ENCODE measurements at places on chromosomes 12 and 14.

DNA sequence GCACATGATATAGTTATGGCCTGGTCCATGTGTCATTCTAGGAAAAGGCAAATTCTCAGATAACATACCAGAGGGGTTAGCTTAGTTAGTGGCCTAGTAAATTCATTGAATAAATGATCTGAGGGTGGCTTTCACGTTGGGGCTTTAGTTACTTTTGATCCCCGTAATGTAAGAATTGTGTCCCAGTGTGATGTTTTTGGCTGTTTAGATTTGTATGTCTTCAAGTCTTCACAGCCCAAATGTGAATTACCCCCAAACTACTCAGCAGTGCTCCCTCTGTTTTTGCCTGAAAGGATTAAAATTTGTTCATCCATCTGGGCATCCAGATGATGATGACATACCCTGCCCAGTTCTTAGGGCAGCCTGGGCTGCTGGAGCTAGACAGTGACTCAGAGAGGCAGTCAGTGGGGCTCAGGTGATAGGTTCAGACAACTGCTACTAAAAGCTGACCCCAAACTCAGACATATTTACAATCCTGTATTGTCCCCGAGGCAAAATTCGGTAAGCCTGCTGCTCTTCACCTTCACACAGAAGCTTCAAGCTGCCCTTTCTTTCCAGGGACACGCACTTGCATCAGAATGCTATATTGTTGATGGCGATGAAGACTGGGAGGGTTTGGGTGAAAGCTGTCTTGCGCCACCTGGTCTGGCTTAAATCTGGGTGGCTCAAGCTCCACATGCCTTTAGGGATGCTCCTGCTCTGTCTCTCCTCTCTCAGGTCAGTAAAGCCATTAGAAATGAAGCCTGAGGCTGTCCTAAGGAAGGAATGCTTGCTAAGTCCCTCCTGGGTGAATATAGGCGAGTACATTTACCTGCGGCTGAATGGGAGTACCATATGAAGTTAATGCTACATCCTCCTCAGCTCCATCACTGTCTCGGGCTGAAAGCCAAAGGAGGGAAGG lies 10.3 kb downstream of the GPRC5D start:
- DNase-seq = no peak

DNA sequence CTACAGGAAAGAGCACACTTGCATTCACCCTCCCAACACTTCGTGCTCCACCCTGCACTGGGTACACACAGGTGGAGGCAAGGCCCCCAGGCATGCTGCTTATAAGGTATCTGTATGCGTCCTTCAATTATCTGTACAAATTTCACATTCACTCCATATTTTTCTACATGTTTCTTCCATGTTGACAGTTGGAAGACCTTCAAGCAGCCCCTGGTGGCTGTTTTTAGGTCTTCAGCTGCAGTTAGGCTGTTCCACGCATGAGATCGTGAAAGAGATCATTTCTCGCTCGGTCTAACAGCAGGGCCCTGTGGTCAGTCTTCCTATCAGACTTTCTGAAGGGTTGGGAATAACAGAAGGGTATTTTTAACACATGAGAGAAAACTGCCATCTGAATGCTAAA lies 47.1 kb downstream of the PLXNC1 start:
- DNase-seq = peak; percentile 32

- DNase-seq = no peak
Measured at GRCh38 chr12:23686095-23686494, 263.4 kb downstream of the SOX5 start.

- DNase-seq = peak; percentile 56
Measured at GRCh38 chr12:111428728-111429175, 23.0 kb downstream of the SH2B3 start.

- no peak for DNase-seq
Measured at GRCh38 chr12:32993404-32993803, 96.8 kb upstream of the PKP2 start.

DNA sequence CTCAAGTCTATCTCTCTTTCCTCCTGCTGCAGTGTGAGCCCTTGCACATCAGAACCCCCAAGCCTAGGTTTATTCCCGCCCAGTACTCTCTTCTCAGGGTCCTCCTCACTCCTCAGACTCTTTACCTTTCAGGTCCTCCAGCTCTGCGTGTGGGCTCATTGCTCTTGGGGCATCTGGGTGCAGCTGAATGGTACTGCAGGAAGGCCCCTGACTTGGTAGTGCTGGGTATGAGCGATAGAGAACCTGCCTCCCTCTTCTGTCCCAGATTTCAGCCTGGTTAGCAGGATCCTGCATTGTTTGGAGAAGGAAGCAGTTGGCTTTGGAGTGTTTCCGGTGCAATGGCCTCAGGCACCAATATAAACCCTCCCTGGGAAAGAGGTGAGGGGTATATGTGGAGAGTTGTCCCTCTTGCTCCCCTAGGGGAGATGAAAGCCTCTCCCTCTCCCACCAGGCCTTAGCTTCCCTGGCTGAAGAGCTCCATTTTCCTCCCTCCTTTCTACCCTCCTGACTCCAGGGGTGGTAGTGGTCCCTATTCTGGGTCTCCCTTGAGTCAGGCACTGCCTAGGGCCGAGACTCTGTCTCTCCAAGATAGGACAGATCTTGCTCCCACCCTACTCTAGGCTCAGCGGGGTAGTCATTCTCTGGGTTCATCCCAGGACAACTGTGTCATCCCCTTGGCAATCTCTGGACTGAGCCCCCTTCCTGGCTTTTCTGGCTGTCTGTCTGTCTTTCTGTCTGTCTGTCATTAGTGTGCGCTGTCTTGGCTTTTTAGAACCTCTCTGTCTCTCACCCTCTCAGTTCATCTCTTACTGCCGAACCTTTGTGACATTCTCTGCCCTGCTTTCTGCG lies 3.8 kb downstream of the LRP1 start:
- DNase-seq = peak; percentile 23

DNA sequence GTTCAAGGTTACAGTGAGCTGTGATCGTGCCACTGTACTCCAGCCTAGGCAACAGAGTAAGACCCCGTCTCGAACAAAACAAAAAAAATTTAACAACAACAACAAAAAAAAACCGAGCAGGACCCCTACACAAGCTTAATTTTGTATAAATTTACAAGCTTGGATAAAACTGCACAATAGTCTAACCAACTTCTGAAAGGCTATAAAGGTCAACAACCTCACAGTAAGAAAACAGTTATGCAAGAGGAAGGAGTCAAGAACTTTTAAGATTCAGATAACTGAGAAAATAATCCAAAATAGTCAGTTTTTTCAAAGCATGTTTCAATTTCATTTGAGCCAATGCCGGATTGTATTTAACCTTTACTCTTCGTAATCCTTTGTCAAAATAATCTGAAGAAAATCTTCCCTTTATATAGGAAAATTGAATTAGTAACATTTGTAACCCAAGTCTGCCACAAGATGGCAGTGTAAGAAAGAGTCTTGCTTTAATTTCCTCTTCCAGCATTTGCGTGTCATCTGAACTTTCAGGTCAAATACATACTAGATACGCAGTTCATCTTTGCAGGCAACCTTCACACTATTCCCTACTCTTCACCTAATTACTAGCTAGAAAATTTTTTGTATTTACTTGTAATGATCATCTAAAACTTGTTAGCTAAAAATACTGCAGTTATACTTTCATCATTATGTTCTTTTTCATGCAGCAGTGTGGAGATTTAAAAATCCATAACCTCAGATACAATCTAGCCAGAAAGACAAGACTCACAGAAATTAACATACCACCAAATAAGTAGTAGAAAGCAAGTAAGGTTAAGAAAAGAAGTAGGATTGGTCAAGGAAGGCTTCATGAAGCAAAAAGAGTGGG lies 5.8 kb downstream of the CCNB1IP1 start:
- peak; percentile 85 for DNase-seq

GRCh38 chr12:96266238-96266637 lies 72.1 kb downstream of the ELK3 start:
- DNase-seq = no peak

GRCh38 chr14:103528146-103528586 lies 830 bp upstream of the TRMT61A start:
- no peak for DNase-seq

DNA sequence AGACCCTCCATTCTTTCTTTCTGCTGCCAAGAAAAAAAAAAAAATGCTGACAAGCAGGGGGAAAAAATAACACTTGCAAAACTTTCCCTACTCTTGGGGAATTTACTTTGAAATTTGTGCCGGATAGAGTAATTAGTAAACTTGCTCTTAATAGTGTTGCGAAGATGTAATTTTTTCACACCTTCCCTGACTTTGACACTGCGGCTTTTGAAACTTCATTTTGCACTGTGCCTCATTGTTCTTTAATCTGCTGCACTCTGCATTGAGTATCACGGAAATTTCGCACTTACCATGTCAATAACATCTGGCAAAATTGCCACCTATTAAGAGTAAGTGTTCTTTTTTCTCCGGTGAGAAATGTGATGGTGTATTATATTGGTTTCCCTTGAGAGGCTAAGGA lies 596.1 kb downstream of the VRK1 start:
- no peak for DNase-seq

DNA sequence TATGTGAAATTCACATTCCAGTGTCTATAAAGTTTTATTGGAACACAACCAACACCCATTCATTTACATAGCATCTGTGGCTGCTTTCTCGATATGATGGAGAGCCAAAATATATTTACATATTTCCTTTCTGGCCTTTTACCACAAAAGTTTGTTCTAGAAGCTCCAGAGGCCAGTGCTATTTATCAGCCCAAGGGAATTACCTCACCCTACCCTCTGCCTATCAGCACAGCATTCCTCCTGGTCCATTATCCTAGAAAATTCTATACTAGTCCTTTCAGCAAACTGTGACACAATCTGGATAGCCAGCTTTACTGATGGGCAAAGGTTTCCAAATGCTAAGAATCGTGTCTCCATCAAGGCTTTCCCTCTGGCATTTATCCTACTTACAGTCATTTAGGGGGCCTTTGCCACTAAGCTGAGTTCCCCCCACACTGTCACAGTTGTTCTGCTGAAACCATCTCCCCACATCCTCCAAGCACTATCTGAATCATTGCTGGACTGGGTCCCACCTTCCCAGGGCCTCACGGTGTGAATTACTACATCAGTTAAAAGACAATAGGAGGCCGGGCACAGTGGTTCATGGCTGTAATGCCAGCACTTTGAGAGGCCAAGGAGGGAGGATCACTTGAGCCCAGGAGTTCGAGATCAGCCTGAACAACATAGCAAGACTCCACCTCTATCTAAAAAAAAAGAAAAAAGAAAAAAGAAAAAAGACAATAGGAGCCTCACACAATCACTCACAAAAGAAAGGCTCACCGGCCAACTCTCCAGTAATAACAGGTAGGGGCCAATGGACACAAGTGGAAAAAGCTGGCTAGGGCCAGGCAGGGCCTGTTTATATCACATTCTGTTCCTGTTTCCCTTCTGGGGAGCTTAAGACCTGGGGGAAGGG lies 12.1 kb downstream of the SYNE3 start:
- no peak for DNase-seq

DNA sequence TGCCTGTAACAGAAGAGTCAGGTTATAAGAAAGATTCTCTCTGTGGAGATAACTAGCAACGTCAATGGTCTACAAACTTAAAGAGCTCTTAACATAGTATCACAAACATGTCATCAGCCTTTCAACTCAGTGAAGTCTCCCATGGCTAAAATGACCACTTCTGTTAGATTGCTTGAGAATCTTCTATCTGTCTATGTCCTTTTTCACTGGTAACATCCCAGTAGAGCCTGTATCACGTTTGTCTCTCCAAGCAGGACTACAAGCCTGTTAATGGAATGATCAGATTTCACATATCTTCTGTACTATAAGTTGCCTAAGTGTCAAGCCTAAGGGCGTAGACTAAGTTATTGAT lies 50.7 kb downstream of the SLC2A13 start:
- DNase-seq = no peak
